ENCODE measurements at places on chromosomes 3 and 15.
A peak's percentile ranks its signal among the peaks of the same experiment; 100 is the strongest.

DNA sequence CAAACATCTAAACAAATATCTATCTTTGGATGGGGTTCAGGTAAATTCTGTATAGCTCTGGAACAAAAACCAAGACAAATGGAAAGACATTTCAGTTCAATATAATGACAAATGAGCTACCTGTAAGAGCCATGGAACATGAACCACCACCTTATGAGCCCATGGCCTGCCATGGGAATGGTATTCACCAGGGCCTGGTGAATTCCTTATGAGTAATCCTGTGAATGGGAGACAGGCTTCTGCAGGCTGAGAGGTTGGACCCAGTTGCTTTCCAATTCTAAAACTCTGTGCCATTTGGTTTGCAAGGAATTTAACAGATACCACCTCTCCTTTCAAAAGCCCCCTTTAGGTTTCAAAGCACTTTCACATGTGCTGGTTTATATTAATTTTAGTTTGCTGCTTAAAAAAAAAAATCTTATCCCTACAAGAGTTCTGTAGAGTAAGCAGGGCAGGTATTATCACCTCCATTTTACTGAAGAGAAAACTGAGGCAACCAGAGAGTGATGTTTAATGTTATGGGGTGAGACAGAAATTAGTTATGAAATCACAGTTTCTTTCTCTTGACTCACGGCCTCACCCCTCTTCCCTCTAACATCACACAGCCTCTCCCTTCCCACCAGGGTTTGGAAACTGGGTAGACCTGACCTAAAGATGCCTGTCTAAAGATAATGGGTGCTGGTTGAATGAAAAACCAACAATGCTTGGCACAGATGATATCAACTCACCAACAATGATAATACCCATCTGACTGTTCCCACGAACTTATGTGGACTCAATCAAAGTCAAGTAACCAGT, 397.6 kb upstream of the WNT5A start:
- no peak for DNase-seq

DNA sequence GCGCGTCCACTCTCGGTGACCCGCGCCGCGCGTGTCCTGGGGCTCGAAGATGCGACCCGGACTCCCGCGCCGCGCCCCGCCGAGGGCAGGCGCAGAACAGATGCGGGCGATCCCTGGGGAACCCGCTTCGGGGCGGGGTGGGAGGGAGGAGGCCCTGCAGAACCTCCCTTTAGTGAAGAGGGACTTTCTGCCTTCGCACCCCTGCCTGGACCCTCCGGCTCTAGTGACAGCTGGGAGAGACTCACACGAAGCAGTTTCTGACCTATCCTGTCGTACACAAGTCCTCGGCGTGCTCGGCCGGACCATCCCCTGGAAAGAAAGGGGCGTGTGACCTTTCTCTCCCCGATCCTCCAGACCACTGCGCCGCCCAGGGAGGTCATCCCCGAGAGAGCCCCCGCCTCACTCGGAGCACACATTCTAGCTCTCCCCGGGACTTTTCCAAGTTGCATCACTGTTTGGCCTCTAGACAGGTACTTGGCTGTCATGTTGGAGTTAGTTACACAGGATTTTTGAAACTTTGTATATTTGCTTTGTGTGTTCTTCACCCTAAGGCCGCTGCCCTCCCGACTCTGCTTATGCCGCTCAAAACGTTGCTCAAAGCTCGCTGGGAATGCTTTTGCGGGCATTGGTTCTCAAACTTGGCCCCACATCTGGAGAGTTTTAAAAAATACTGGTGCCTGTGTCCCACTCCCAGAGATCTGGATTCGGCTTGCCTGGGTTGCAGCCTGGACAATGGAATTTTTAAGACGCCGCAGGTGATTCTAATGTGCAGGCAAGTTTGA, 582 bp downstream of the CGNL1 start:
- peak; percentile 45 for DNase-seq

- no peak for DNase-seq
Measured at GRCh38 chr3:52194485-52195290, 3.3 kb upstream of the ALAS1 start.

DNA sequence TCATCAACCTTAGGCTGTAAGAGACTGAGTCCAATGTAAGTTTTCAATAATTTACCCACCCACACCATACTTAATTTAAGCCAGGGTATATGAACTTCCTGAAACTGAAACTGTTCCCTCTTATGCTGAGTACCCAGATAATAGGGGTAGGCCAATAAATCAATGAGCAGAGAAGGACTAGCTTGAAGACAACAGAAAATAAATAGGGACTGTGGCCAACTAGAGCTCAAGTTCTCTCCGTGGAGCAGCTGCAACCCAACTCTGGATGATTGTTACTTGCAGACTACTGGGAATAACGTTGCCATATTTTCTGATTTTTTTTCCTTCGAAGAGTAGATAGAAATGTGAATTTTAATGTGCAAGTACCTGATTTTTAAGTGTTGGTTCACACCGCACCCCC, 128.0 kb downstream of the ATG7 start:
- no peak for DNase-seq

DNA sequence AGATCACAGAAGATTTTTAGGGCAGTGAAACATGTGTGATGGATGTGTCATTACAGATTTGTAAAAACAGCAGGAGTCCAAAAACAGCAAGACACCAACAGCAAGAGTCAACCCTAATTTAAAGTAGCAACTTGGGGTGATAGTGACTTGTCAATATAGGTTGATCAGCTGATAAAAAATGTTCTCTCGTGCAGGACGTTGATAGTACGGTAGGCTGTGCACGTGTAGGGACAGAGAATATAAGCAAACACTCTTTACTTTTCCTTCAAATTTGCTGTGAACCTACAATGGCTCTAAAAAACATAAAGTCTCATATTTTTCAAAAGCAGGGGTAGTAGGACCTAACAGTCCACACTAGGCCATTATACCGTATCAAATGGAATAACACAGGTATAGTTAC, 120.8 kb downstream of the STAG1 start:
- DNase-seq = no peak

GRCh38 chr3:50204804-50205412, at the start of gene SLC38A3:
Gene SLC38A3, plus strand, starts transcription at chr3:50205271. Its CDS starts 8,929 bp downstream, at chr3:50214200.
- DNase-seq = peak; percentile 76

DNA sequence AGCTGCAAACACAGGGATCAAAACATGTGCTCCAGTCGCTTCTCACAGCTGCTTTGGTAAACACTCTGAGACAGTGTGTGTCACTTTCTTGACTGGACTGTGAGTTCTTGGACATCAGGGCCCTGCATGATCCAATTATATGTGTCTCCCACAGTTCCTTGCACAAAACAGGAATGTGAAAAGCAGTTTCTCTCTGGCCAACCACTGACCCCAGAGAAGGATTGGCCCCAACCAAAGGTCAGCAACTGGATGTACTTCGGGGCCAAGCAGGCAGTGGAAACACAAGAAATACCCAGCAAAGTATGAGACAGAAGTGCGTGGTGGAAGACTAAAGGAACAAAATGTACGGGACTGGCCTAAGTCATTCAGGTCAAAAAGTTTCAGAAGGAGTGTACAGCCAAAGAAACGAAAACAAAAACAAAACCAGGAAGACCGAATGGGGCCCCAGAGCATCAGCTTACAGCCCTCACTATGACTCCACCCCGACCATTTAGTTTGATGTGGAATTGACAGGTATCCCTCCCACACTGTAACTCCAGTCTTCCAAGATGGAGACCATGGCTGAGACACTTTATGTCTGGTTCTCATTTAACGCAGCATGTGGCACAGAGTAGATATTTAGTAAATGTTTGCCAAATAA, 76.7 kb upstream of the LPP start:
- DNase-seq = no peak

Measured in T47D (cell line).